ENCODE measurements at places on chromosomes 7 and 10.

DNA sequence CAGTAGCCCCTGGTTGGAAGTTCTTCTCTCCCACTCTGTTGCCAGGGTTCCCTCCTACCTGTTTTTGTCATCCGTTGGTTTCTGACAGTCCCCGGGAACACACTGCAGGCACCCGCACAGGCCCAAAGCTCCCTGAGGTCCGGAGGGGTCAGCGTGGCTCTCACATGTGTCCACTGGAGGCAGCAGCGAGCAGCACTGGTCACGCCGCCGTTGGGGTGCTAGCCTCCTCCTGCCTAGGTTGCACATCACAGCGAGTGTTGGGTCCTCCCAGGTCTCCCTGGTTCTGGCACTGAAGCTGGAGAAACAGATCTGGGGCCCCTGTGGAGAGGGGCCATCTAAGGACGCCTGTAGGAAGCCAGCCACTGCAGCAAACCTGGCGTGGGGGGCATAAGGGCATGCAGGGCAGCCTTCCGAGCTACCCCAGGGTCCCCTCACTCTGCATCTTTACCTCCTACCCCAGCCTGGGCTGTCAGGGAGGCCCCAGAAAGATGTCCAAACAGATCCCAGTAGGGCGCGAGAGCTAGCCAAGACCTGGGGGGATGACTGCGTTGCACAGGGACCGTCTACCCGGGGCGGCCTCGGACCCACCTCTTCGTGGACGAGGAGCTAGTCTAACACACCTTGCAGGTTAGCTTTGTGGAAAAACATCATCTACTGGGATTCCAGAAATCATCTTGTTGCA, 28.9 kb downstream of the LRRC27 start:
- no peak for DNase-seq

DNA sequence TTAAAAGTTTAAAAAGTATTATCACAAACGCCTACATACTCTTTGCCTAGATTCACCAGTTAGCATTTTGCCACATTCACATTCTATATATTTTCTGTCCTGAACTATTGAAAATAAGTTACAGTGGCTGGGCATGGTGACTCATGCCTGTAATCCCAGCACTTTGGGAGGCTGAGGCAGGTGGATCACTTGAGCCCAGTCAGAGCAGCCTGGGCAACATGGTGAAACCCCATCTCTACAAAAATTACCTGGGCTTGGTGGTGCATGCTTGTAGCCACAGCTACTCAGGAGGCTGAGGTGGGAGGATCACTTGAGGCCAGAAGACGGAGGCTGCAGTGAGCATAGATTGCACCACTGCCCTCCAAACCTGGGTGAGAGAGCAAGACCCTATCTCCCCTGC, 5.3 kb downstream of the ARPC1A start:
- DNase-seq, result no peak

DNA sequence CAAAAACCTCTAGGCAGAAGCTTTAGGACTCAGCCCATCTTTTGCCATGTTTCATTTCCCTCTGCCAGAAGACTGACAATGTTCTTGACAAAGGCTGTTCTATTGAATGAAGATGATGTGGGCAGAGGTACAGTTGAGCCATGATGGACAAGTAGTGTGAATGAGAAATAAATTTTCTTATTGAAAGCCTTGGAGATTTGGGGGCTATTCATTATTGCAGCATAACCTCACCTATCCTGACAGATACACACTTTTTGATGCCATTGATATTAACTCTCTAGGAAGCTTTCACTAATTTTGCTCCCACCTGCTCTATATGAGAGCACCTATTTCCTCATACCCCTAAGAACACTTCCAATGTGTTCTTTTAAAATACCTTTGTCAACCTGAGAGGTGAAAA, 36.9 kb upstream of the HPS1 start:
- DNase-seq, result no peak

DNA sequence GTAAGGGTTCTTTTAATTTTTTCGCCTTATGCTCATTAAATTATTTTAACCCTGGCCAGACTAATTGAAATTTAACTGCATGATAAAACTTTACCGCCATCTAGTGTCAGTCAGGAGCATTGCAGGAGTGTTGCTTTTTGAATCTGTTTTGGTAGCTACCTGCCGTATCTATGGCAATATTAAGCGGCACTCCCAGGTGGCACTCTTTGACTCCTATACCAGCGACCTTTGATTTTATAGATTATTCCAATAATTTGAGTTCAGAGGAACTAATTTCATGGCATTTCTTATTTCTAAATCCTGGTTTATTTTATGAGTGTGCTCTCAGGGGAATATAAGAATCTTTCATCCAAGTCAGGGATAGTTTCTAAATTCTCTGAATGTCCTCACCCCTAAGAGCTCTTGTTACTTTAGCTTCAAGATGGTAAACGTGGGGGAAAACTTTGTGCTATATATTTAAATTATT, 198.9 kb downstream of the REEP3 start:
- no peak for DNase-seq

- no peak for DNase-seq
Observed at GRCh38 chr7:129610709-129611245, 743 bp upstream of the NRF1 start.

- no peak for DNase-seq
Observed at GRCh38 chr7:28316489-28316888, 95.8 kb upstream of the CREB5 start.

GRCh38 chr10:14757394-14757793, 17.3 kb downstream of the FAM107B start:
- no peak for DNase-seq

DNA sequence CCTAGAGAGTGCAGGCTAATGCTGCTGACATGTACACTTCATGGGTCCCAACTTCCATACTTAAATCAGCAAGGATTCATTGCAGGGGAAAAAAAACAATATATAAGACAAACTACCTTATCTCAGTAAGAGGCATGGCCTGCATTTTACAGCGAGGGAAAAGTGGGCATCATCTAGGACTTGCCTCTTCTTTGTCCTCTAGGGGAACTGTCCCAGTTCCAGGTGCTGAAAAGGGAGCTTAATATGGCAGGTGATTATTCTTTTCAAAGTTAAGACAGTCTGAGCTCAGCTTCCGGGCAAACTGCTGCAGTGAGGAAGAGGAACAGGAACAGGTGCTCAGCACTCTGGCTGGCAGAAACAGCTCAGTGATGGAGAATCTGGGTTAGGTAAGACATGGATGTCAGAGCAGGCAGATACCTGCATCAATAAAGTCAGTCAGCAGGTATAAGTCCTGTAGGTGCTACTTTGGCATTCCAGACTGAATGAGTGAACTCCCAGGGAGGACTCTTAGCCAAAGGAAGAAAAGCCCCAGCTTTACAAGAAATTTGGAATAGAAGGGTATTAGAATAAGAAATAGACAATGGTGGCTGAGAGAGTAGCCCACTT, 147.2 kb downstream of the TMEM178B start:
- no peak for DNase-seq

- peak; percentile 49 for DNase-seq
Observed at GRCh38 chr7:148982654-148983199, 45.6 kb downstream of the PDIA4 start.

- no peak for DNase-seq
Observed at GRCh38 chr7:82678716-82679115, 235.1 kb upstream of the CACNA2D1 start.

GRCh38 chr7:153422291-153423209, 629.6 kb upstream of the DPP6 start:
- DNase-seq, result no peak

- no peak for DNase-seq
Observed at GRCh38 chr7:49580761-49581160, 192.7 kb upstream of the VWC2 start.

GRCh38 chr7:30927559-30927958, 15.9 kb downstream of the AQP1 start:
- DNase-seq, result no peak

DNA sequence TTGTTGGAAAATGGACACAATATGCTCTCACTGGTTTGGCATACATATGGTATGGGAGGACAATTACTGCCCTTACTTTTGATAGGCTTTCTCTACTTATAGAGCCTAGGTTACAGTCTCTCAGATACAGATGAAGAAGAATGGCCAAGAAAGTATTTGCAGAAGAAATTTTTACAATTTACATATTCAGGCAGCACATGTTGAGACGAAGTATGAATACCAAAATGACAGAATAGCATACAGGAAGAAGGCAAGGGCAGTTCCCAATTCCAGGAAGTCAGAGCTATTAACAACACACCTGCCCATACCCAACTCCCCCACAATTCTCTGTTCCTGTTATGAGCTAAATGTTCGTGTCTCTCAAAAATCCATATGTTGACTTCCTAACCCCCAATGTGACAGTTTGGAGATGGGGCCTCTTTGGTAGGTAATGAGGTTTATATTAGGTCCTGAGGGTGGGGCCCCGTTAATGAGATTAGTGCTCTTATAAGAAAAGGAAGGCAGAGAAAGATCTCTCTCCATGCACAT, 67.8 kb downstream of the DOCK4 start:
- no peak for DNase-seq

- DNase-seq, result no peak
Observed at GRCh38 chr7:34158368-34159153, 253.2 kb downstream of the BMPER start.

DNA sequence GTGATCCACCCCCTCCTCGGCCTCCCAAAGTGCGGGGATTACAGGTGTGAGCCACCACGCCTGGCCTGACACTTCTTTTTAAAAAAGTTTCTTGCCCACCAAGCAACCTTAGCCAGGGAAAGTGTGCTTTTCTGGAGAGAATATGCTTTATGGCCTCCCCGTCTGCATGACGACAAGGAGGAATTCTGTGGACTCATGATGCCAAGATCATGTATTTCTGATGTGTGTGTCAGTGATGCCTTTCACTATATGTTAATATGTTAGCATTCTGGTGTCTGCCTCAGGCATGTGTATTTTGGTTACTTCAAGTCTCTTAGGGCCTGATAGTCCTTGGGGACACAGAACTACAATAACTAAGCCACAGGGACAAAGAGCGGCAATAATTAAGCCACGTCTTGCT, 2.1 kb downstream of the PDSS1 start:
- no peak for DNase-seq

DNA sequence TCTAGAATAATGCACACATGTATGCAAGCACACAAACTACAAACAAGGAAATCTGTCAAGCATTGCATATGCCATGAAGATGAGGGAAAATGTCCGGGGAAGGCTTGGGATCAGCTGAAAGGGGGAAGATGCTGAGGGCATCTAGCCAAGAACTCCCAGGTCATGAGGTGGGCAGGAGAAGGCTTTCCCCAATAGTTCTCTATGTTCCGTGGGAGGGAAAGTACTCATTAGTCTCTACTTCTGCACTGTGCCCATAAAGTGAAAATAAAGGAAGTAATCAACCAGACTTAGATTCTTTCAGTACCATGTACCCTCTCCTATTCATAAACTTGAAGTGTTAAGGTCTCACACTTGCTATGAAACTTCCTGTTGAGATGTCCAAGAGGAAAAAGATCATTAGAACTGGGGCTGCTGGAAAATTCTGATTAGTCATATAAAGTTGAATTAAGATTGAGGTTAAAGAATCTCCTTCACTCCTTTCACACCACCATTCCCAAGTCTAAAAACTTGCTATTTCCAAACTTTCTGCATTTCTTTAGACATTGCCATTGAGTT, 17.1 kb upstream of the LIPF start:
- no peak for DNase-seq

DNA sequence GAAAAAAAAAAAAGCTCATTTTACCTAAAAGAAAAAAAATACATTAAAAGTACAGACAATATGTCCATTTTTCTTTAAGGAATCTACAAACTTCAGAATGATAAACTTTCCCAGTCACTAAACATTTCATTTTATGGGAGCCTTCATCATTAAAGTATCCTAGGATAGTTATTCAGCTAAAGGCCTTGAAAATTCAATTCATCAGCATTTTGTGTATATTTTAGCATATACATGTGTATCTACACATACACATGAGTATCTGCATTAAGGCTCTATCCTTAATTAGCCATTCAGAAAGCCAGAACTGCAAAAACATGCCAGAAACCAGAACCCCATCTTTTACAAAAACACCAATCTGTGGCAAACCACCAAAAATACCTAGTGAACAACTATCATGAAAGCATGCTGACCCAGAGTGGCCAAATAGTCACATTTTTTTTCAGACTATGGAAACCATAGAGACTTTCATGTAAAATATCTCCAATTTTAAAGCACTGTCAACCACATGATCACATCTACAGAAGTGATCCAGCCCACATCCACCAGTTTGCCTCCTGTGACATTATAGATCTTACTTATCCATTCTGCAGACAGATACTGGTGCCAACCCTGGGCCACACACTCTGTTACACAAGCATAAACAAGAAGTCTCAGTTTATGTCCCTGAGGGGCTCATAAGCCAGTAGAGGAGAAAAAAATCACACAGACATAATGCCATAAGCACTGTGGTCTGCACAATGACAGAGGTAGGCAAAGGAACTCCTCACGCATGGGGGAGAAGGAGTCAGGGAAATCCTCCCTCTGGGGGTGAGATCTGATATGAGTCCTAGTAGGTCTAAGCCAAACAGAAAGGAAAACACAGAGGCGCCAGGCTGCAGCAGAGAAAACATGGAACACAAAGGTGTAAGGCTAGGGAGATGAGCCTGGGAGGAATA, 79.2 kb downstream of the SRPK2 start:
- no peak for DNase-seq

GRCh38 chr7:2468227-2468626, 8.0 kb downstream of the GRIFIN start:
- no peak for DNase-seq

DNA sequence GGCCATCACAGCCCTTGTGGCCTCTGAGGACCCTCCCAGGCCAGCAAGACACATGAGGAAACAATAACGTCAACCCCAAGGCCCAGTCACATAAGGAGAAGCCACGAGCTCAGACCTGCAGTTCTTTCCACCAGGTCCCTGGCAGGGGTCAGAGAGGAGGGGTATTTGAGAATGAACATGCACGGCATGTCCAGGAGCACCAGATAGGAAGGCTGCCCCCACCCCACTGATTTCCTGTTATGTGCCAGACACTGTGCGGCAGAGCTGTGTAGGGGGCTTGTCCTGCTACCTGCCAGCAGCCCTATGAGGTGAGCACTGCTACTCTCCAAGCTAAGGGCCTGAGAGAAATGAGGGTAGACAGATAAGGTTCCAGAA, 40.7 kb upstream of the ZMIZ1 start:
- DNase-seq, result no peak

GRCh38 chr7:95105627-95106026, 198.2 kb downstream of the PPP1R9A start:
- DNase-seq, result no peak

DNA sequence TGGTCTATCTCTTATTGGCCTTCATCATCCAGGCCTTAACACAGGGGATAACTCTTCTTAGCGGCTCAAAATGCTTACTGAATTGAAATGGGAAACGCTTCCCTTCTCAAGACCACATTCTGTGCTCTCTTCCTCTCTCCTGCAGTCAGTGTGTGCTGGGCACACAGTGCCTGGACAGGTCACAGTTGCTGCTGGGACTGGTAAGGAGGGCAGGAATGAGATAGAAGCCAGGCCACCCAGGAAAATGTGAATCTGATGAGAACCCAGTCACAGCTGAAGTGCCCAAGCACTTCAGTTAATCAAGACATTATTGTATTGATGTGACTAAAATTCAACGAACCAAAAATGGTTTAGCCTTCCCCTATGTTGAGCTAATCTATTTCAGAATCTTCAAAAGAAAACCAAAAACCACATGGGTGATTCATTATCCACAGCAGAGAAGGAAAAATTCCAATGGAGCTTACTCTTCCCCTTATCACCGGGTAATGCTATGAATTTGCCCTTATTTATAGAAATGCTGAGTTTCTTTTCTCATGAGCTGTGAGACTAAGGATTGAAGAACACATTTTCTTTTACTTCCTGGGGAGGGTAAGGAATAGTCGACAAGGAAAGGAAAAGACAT, 41.2 kb upstream of the PLPP4 start:
- no peak for DNase-seq
